ENCODE measurements at places on chromosomes 12 and 14.

DNA sequence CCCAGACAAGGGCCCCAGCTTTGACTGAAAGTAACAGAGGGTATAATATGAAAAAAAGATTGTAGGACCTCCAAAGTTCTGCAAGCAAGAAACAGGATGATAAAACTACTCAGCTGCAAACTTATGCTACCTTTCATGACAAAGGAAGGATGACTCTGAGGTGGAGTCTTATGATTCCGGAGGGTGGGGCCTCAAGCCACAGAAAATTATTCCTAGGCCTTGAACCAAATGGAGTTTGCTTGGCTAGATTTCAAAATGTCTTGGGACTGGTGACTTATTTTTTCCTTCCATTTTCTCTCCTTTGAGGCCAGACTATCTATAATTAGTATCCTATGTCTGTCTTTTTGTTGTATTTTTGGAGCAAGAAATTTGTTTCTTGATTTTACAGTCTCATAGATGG is 336.4 kb downstream of the LRIG3 start:
- DNase-seq = no peak

DNA sequence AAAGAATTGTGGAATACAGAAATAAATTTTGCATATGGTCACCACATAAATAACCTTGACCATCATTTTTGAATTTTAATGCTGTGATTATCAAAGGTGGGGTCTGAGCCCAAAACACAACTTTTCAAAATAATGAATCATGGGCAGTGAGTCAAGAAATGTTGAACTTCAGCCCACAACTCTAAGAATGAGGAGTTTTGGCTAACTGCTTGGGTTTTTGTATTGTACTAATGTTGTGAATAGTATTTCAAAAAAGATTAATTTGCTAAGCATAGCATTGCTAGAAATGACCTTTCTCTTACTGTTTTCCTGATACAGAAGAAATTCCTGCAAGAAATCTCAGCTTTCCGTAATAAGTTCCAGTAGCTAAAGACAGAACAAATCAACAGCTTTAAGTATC is 24.4 kb upstream of the YARS2 start:
- no peak for DNase-seq

DNA sequence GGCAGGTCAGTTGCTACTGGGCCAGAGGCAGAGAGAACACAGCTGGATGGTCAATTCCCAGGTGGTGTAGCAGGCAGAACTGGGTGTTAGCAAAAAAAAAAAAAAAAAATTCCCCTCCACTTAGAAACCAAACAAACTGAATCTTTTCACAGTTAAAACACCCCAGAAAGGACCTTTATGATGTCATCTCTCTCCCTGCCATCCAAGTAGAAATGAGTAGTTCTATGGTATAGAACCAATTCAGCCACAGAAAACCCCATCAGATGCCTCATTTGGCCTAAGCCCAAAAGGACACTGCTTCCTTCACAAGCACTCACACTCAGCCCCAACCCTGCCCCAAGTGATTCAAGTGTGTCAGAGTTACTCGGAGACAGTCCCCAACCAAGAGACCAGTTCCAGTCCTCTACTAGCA is 230.8 kb downstream of the DPF3 start:
- no peak for DNase-seq

- DNase-seq = no peak
Observed at GRCh38 chr12:29725587-29726320, 58.0 kb downstream of the TMTC1 start.

GRCh38 chr12:52335598-52336262 is 14.5 kb upstream of the KRT83 start:
- DNase-seq = no peak

DNA sequence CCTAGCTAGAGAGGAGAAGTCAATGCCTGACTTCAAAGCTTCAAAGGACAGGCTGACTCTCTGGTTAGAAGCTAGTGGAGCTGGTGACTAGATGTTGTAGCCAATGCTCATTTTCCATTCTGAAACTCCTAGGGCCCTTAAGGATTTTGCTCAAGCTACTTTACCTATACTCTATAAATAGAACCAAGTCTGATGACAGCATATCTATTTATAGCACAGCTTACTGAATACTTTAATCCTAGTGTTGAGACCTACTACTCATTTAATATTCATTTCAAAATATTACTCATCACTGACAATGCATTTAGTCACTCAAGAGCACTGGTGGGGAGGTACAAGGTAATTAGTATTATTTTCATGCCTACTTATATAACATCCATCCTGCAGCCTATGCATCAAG is 137.2 kb upstream of the PELI2 start:
- no peak for DNase-seq

GRCh38 chr12:32548691-32549281 is 130.3 kb upstream of the DNM1L start:
- DNase-seq = no peak

DNA sequence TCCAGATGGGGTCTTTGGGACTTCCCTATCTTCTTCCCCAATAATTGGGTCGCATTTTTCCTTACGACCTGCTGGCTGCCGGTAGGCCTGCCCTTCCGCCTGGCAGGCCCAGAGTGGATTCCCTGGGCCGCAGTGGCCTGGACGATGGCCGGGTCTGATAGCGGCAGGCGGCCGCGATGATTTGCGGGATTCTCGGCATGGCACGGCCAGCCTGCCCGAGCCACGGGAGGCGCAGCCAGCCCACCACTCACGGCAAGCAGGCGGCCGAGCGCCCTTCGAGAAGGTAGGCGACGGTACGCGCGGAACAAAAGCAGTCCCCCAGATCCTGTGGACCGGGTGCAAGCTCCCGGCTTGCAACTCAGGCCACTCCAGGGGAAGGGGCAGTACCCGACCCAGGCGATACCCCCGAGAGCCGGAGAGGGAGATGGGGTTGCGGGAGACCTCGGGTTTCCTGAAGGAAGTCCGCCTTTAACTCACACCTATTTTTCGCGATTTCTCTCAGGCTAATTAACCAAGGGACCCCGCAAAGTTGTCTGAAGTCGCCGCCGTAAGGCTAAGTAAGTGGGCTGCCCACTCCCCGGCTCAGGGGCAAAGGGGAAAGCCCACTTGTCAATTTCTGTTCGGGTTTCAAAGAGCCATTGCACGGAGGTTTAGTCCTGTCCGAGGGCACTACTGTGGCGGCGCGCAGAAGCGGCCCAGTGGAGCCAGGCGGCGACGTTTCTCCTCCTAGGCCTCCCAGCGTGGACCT is 1.4 kb upstream of the GSC start:
- DNase-seq = peak; percentile 87

DNA sequence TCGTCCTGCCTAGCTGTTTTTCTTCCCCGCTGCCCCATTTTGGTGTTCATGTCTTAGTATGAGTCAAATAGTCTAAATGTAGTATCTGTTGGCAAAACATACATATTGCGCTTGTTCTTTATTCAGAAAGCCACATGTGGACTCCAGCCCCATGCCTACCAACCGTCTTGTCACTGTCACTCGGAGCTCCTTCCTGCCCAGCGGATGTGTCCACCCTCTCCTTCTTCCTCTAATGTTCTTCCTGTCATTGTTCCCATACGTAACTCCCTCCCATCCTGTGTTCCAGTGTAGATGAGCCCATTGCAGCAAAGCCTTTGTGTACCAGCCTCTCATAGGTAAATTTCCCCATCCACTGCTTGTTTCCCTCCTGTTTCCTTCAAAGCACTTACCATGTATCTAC is 120.5 kb downstream of the TMX1 start:
- DNase-seq = no peak

DNA sequence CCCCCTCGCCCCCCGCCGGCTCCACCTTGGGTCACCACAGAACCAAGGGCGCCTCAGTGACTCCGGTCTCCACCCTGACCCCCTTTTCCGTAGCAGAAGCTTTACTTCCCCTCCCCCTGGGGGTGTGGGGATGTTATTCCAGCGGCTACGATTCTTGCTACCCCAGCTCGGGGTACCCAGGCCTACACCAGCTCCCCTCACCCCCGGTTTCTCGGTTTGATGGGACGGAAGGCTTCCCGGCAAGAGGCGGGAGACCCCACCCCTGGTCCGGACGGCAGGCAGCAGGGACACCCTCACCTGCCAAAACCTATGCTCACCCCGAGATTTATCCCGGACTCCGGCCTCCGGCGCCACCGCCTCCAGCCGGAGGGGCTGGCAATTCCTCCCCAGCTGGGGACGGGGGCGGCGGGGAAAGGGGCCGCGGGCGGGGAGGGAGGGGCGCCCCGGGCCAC is 619 bp downstream of the RAB15 start:
- DNase-seq = no peak

DNA sequence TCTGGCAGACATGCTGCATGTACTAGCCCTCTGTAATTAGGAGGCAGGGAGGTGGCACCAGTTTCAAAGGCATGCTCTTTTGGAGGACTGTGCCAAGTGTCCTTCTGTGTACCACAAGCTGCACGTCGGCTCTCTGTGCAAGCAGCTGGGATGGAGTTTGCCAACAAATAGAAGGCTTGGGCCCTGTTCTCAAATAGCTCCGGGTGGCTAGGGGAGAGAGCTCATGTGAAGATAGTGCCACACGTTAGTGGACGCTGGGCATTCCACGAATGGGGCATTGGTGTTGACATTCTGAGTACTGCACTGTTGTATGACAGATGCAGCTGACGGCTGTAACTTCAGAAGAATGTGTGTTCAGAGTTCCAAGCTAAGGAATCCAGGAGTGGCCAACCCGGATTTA is 4.4 kb downstream of the AACS start:
- DNase-seq = no peak

GRCh38 chr12:28851781-28852180 is 297.3 kb upstream of the FAR2 start:
- DNase-seq = no peak

GRCh38 chr12:107442326-107442987 is 243.1 kb upstream of the PWP1 start:
- no peak for DNase-seq

DNA sequence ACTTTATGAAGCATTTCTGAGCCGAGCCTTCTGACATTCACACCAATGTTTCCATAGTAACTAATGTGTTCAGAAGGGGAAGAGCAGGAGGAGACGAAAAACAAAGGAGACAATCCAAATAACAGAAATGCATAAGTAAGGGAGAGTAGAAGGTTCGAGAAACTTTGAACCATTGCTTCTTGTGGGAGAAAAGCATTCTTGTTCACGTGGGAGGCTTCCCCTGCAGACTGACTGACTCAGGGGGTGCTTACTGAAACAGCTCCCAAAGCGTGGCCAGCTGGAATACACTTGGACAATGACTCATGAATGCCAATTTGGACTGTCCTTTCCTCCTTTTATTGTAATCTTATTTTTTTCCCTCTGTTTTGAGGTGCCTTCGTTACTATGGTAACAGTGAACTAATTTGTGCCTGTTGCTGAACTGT is 73.9 kb downstream of the NEDD1 start:
- no peak for DNase-seq

DNA sequence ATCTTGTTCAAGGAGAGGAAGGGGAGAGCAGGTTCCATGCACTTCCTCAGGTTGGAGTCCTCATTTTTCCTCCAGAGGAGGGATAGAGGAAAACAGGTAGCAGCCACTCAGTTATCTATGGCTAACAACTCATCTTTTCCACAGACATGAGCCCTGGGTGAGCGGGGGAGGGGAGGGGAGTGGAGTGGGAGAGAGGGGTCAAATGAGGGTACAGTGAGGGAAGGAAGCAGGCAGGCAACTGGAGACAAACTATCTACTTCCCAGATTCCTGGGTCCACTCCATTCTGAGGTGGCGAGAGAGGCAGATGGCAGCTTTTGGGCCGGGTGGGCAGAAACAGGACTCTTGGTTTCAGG is 2.6 kb upstream of the ZNF385A start:
- no peak for DNase-seq

DNA sequence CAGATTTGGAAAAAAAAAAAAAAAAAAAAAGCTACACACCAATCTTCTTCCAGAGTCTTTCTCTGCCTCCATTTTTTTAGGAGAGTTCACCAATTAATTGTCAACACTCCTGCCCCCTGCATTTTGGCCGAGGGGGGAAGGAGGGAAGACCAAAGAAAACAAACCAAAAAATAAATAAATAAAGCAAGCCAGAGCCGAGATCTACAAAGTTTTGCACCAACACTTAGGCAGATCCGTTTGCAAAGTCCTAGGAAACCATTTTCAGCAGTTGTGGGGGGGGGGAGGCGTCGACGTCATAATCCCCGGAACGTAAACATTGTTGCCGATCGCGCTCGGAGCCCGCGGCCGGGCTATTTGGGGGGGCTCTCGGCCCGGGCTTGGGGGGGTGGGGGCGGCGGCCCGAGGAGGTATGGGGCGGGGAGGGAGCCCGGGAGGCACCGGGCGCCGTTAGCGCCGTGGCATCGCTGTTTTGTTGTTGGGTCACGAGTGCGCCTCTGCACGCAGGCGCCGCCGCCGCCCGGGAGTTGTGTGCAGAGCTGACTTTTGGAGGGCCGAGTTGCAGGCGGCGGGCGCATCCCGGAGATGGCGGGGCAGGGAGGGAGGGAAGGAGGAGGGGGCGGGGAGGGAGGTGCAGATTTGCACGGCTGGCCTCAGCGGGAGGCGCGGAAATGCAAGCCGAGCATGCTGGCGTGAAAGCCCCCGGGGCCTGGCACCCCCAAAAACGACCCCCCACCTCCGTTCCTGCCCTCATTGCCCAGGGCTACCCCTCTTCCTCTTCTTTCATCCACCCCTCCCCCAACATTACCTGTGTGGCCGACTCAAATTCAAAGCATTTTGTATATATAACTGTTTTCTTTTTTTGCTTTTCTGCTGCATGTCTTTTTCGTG is 598 bp downstream of the KDM2B start:
- peak; percentile 91 for DNase-seq

DNA sequence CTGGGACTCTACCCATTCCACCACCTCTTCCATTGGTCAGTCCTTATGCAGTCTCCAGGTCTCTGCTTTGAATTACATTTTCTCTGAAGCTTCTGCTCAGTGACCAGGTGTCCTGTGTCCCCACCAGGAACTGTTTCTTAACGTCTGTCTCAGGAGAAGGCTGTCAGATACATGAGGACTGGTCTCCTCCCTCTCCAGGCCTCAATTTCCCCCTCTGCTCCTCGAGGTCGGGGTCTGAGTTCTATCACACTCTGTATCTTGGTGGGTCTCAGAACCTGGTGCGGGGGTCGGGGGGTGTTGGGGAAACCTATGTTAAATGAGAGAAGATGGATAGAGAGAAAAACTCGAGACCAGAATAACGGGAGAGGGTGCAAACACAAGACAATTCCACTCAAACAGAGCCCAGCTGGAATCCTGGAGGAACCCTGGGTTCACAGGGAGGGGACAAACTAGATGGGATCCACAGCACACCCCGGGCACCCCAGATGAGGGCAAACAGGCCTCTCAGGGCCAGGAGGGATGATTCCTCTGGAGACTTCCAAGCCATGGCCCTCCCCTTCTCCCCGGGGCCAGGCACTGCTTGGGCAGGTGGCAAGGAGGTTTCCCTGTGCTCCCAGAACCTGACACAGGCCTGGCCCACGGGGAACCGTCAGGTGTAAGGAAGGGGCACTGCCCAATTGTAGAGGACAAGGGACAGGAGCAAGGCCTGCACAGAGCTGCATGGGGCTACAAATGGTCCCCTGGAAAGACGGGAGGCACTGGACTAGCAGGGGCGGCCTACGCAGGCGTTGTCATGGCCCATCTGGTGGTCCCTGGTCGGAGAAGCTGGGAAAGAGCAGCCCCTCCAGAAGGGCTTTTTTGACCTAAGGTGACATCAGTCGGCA is 313.2 kb upstream of the DIO3 start:
- peak; percentile 62 for DNase-seq
